CMK (cell line): ENCODE measurements at places on chromosomes 2 and 18.

GRCh38 chr2:51103205-51103604 is 71.3 kb upstream of the NRXN1 start:
- peak; percentile 14 for DNase-seq

- no peak for DNase-seq
Measured at GRCh38 chr2:119225926-119226325, 2.3 kb downstream of the STEAP3 start.

DNA sequence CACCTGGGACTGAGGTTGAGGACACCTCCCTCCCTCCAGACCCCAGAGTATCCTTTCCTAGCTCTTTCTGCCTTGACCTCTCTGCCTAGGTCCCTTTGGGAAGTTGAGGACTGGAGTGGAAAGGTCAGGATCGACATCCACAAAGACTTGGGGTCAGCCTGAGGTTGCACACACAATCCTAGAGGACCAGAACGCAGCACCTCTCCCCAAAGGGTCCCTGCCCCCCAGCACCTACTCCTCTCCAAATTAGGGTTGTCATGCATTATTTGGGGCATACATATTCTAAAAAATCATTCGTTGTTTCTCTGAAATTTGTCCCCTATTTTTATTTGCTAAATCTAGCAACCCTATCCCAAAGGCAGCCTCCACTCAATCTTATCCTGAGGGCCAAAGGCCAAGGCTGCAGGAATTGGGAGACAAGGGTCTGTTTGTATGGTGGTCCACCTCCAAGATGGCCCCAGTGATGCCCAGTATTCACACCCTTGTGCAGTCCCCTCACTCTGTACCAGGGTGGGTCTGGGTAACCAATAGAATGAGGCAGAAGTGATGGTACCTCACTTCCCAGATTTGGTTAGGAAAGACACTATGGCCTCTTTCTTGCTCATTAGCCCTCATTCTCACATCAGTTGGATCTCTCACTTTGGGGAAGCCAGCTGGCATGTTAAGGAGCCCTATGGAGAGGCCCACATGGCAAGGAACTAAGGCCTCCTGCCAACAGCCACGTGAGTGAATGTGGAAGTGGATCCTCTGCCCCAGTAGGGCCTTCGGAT is 3.5 kb upstream of the CHRNG start:
- no peak for DNase-seq

DNA sequence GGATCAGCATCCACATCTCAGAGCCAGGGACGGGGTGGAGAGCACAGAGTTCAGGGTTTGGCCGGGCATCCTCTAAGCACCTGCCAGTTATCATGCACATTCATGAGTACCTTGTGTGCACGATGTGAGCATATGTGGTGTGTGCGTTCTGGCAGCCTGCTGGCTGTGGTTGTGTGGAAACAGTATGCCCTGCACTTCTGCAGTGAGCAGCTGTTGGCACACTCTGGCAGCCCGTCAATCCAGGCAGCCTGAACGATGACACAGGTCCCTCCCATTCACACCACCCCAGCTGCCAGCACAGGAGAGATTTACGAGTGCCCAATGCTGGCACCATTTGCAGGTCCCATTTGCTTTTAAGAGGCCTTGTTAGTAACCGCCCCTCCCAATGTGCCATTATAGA is 74.2 kb downstream of the CD8B2 start:
- no peak for DNase-seq

GRCh38 chr2:8315531-8316165 is 366.2 kb upstream of the ID2 start:
- no peak for DNase-seq

DNA sequence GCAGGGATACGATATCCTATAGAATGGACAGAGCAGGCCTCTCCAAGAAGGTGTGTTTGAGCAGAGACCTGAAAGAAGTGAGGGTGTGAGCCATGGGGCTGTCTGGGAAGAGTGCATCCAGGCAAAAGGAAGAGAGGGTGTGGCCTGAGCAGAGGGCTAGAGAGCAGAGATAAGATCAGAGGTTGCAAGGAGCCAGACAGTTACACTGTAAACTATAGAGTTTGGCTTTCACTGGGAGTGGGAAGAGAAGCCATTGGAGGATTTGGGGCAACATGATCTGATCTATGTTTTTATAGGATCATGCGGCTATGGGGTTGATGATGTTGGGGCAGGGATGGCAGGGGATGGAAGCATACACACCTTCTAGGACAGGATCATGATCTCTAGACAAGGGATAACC is 124.1 kb upstream of the MAP3K20 start:
- no peak for DNase-seq

DNA sequence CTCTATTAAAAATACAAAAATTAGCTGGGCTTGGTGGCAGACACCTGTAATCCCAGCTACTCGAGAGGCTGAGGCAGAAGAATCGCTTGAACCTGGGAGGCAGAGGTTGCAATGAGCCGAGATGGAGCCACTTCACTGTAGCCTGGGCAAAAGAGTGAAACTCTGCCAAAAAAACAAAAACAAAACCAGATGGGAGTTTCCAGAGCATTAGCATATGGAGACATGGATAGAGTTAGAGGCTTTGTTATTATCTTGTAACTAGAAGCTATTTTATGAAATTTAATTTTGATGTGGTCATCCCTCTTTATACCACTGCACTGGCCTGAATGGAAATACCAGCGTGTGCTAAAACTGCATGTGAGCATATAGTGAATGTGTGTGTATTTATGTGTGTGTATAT is 58.9 kb downstream of the TRAPPC8 start:
- no peak for DNase-seq

DNA sequence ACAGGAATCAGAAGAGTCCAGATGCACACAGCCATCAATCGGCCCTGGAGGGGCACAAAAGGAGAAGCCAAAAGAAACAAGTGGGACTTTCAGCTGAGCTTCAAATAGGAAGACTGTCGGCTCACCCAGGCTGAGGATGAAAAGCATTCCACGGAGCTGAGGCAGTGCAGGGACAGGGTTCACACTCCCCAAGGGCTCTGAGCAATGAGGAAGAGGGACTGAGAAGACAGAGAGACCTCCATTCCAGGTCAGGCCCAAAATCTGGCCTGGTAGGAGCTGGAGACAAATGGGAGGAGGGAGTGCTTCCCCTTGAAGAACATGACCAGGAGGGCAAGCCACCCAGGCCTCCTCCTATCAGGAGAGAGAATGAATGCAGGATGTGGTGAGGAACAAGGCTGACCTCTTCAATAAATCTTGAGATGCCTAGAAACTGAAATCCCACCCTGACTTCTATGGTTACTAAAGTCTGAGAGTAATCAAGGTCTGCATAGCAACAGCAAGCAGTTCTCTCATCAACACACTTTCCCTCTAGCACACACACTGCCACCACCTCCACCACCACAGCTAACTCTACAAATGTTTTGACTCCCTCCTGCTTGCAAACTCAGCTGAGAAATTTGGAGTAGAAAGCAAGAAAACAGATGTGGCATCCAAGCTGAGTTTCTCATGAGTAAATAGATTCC is 434.4 kb downstream of the TNS1 start:
- DNase-seq: no peak

DNA sequence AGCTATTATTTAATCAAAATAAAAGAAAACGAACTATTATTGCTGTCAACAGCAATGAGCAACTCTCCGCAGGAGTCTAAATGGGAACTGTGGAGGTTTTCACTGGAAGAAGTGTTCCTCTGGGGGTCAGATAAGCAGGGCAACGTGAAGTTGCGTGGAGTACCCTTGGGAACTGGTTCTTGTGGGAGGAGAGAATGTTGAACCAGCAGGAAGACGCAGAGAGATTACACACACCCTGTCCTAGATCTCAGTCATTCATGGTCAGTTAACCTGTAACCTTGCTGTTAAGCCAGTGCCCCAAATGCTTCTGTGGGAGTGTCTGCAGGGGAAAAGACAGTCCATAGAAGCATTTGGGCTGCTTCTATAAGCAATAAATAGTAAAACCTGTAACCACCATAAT is 20.4 kb upstream of the CABLES1 start:
- DNase-seq: no peak

DNA sequence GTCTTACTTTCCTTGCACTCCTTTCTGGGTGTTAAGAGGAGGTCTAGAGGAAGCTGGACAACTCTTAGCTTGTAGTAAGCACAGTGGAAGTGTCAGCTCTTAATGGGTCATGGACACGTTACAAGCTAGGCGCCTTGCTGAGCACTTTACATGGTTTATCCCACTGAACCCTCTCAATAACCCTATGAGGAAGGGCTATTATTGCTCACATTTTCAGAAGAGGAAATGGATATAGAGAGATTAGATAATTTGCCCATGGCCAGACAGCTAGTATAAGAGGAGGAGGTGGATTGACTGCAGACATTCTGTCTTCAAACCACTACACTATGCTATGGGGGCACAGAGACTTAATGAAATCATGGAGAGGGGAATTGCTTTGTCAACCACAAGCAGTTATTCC is 8.3 kb upstream of the IL1RN start:
- DNase-seq: no peak

DNA sequence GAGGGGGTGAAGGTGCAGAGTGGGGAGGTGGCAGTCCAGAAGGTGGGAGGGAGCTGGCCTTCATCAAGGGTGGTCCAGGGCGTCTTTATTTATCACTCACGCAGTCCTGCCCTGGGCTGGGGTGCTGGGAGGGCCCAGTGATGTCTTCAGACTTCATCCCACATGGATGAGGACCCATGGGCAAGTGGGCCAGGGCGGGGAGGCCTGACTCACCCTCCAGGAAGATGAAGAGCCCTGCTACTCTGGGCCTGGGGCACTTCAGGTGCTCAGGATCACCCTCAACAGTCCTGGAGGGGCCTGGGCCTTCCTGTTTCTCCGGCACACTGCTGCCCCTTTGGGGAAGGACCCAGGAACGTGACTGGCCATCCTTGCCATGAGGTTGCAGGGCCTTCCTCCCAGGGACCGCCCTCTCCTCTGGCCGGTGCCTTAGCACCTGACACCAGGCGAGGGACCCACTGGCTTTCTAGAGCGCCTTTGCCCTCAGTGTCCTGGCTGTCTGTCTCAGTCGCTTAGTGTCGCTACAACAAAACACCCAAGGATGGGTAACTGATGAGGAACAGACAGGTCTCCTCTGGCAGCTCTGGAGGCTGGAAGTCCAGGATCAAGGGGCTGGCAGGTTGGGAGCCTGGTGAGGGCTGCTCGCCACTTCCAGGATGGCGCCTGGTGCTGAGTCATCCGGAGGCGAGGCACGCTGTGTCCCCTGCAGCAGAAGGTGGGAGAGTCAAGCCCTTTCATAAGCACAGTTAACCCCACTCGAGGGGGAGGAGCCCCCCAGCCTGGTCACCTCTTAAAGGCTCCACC is 57.8 kb upstream of the HS6ST1 start:
- no peak for DNase-seq

DNA sequence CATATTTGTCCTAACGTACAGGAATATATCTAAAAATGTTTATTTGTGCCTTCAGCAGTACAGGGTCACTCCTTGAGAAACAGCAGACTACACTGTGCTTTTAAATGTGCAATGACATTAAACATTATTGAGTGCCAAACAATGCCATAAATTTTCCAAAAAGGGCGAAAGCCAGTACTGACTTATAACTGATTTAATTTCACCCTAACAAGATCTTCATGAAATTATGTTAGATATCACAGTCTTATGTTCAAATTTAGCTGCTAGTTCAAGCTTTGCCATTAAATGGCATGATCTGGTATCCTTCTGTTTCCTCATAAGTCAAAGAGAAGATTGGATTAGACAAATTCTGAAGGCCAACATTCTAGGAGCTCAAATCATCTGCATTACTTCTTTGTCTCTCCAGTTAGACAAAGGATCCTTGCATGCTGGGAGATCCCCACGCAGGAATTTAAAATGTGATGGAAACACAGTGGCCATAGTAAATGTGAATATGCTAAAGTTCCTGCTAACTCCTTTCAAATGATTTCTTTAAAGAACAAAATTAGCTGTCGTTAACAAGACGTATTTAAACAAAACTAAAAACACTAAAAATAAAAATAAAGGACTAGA is 129.3 kb upstream of the STON1 start:
- no peak for DNase-seq

DNA sequence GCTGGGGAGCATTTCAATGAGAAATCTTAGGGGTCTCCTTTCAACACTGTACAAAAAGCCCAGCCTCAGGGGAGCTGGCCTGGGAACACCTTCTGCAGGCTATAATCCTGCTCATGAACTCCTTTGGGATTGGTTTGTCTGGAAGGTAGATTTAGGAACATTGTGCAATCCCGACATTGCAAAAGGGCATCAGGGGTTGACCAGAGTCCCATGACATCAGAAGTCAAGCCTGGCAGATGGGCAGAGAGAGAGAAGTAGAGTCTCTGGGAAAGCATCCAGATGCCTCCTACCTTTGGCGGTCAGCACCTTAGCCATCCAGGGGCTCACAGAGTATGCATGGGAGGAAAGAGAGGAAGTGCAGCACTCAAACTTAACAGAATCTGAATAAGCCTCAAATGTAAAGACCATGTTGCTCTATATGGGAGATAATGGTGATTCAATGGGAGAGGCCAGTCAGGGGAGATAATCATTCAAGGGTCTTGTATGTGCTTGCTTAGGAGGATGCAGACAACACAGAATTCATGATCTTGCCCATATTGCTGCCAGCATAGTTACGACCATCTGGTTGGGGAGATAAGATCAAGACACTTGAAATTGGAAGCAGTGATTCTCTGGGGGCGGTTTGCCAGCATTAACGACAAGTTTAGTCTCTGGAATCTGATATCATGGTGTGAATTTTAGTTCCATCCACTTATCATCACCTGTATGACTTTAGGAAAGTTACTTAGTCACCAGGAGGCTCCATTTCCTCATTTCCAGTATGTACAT is 58.3 kb upstream of the UPP2 start:
- no peak for DNase-seq

GRCh38 chr2:104597942-104598341 is 256.0 kb upstream of the POU3F3 start:
- DNase-seq: no peak

GRCh38 chr2:120832296-120833070 is 96.8 kb downstream of the GLI2 start:
- DNase-seq: no peak

GRCh38 chr2:120237491-120237902 is 14.3 kb upstream of the TMEM185B start:
- DNase-seq: no peak

DNA sequence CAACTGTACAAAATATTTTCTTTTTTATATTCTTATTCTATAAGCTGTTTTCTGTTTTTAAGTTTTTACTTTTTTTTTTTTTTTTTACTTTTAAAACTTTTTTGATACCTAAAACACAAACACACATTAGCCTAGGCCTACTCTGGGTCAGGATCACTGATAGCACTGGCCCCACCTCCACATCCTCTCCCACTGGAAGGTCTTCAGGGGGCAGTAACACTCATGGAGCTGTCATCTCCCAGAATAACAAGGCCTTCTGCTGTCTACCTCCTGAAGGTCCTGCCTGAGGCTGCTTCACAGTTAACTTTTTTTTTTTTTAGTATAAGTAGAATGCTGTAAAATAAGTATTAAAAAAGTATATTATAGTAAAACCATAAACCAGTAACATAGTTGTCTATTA is 415.1 kb downstream of the PTPRM start:
- DNase-seq: no peak
